CD4-positive, alpha-beta T cell (primary cell): ENCODE measurements at places on chromosomes 13 and 19. TPM values are rescaled to one million over a fixed set of nuclear protein-coding genes. Genes with fewer than 3 reads are reported as not detected.
A peak's percentile ranks its signal among the peaks of the same experiment; 100 is the strongest.

GRCh38 chr19:39407660-39408391, 1.2 kb downstream of the ZFP36 start:
- peak overlapping the region; percentile 100 for H3K27ac ChIP-seq
- H3K4me1 ChIP-seq: peaks cover 85% of the 10 kb centered on the region
- peak; percentile 79 for DNase-seq

DNA sequence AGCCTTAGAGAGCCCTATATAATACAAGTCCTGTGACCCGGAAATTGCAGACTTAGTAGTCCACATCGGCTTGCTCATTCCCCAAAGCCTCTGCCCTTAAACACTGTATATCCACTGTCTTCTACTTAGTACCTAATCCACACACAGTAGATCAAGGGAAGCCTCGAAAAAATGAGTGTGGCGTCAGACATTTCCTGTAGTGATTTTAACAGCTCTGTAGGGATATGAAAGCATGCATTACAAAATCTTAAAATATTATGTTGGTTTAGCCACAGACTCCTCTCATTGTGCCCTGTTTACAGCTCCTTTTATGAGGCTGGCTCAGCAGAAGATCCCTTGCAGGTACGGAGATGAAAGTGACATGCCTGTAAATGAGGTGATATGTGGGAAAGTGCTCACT, 416.3 kb downstream of the LIG4 start:
- no peaks in the 10 kb centered on the region for H3K4me1 ChIP-seq
- H3K27ac ChIP-seq: no peak overlapping the region
- H3K4me3 ChIP-seq: no peak overlapping the region
- no peak for DNase-seq

DNA sequence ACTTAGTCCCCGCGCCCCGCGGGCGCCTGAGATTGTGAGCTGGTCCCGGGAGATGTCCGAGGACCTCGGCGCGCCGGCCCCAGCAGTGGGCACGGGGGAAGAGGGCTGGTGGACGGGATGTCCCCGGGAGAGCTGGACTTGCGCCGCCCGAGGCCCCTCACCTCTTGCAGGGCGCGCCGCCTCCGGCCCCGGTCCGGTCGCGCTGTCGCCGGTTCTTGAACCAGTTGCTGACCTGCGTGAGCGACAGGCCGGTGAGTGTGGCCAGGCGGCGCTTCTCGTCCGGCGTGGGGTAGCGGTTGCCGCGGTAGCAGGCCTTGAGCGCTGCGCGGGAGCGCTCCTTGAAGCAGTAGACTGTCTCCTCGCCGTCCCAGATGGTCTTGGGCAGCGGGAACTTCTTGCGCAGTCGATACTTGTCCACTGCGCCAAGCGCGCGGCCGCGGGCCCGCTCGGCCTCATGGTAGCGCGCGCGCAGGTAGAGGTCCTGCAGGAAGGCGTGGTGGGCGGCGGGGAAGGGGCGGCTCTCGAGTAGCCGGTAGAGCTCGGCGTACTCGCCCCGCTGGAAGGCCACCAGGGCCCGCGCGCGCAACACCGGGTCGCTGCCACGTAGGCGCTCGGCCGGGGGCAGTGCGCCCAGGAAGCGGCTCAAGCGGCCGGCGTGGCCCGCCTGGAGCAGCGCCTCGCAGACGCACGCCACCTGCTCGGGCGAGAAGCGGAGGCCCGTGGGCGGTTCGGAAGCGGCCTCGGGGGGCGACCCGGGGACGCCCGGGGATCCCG, 984 bp downstream of the SIX5 start:
- peaks cover 35% of the 10 kb centered on the region for H3K4me1 ChIP-seq
- DNase-seq: no peak
- no peaks in the 10 kb centered on the region for H3K36me3 ChIP-seq
- peak overlapping the region; percentile 38 for H3K4me3 ChIP-seq
- H3K27me3 ChIP-seq: peaks cover 26% of the 10 kb centered on the region

- no peak overlapping the region for H3K4me3 ChIP-seq
- no peak overlapping the region for H3K27ac ChIP-seq
- no peak for DNase-seq
- no peaks in the 10 kb centered on the region for H3K36me3 ChIP-seq
- no peaks in the 10 kb centered on the region for H3K4me1 ChIP-seq
These were observed 153.6 kb downstream of the KCTD15 start for GRCh38 chr19:33950091-33950750.

GRCh38 chr13:99299256-99299919, 7.8 kb downstream of the GPR183 start:
- H3K4me3 ChIP-seq: peak overlapping the region; percentile 83
- H3K36me3 ChIP-seq: peaks cover 68% of the 10 kb centered on the region
- H3K4me1 ChIP-seq: peaks cover 53% of the 10 kb centered on the region
- no peaks in the 10 kb centered on the region for H3K27me3 ChIP-seq
- peak overlapping the region; percentile 78 for H3K27ac ChIP-seq

DNA sequence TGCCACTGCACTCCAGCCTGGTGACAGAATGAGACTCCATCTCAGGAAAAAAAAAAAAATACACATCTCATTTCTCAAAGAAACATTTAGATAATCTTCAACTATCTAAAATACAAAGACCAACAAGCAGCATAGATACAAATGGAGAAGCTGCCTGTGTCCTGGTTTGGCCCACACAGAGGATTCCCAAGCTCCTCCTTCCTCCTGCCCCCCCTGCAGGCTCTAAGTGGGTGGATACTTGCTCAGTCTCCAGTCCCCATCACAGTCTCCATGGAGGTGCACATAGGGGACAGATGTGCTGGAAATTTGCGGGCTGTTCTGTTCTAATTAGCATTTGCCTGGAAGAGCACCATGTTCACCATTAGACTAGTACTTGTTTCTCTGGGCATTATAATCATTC, 59.9 kb downstream of the ABCC4 start:
- no peaks in the 10 kb centered on the region for H3K36me3 ChIP-seq
- H3K4me3 ChIP-seq: no peak overlapping the region
- H3K27me3 ChIP-seq: no peaks in the 10 kb centered on the region
- no peaks in the 10 kb centered on the region for H3K4me1 ChIP-seq

DNA sequence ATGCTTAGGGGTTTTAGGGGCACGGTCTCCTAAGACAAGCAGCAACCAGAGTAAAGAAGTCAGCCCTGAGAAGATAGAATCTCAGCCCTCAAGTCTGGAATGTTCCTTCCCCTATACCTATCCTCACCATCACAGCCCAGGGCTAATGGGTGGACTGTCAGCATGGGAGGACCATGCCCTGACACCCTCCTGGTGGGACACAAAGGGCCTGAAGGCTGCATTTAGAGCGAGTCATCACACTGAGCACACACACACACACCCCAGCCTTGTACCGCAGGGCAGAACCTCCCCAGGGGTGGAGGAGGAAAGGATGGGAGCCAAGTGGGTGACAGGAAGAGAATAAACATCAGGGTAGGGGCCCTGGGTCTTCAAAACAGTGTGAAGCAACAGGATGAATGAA, 174.8 kb upstream of the SERP2 start:
- peaks cover 7% of the 10 kb centered on the region for H3K4me1 ChIP-seq
- no peak for DNase-seq
- H3K27ac ChIP-seq: no peak overlapping the region
- H3K27me3 ChIP-seq: no peaks in the 10 kb centered on the region
- no peaks in the 10 kb centered on the region for H3K36me3 ChIP-seq

DNA sequence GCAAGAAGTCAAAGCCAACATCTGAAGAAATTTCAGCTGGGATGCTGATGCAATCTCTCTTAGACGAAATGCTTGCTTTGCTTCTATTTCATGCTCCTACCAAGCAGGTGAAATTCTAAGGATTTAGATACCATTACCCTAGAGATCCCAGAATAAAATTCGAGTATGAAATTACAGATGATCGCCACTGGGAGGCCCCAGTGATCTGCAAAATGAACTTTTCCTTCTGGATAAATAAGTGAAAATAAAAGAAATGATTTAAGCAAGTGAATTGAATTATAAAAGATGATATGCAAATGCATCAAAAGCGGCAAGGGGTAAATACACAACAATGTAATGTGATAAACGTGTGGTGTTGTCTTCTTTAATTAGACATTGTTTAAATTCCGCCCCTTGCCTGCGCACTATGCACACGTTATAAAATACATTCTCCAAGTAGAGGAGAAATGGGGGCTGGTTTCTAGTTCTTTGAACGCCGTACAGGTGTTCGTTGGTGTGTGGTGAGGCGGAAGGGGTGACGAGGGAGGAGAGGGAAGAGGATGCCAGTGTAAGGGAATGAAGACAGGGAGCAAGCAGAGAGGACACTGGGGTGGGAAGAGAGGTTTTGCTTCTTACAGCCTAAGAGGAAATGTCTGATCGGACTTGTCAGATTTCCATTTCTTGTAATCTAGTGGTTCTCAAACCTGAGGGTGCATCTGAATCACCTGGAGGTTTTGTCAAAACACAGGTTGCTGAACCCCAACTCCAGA, 58.0 kb downstream of the ERCC5 start:
- H3K27ac ChIP-seq: no peak overlapping the region
- H3K36me3 ChIP-seq: no peaks in the 10 kb centered on the region
- H3K4me3 ChIP-seq: no peak overlapping the region
- DNase-seq: no peak
- peaks cover 4% of the 10 kb centered on the region for H3K27me3 ChIP-seq
- no peaks in the 10 kb centered on the region for H3K4me1 ChIP-seq

- H3K27ac ChIP-seq: no peak overlapping the region
- H3K27me3 ChIP-seq: no peaks in the 10 kb centered on the region
- no peak overlapping the region for H3K4me3 ChIP-seq
- H3K36me3 ChIP-seq: no peaks in the 10 kb centered on the region
- DNase-seq: no peak
These were observed 252.8 kb downstream of the SHISA2 start for GRCh38 chr13:25798998-25799397.

GRCh38 chr13:24745516-24745860, 18.5 kb upstream of the RNF17 start:
- no peak overlapping the region for H3K27ac ChIP-seq
- DNase-seq: no peak
- H3K36me3 ChIP-seq: no peaks in the 10 kb centered on the region

The ACP7 gene
- total RNA-seq: not detected

The DKKL1 gene
- total RNA-seq: not detected

The ZNF471 gene
- 2.5 TPM for total RNA-seq

The P2RY11 gene
- total RNA-seq: 93.9 TPM

The RASGRP4 gene
- 0.45 TPM for total RNA-seq

The ZNF227 gene
- 16.2 TPM for total RNA-seq

The C1QTNF9 gene
- not detected for total RNA-seq
